Activated CD8-positive, alpha-beta memory T cell treated with anti-CD3 and anti-CD28 coated beads, Interleukin-2, amount 50 U/mL, for 48 hours (primary cell): ENCODE measurements at places on chromosomes 16 and 17.

DNA sequence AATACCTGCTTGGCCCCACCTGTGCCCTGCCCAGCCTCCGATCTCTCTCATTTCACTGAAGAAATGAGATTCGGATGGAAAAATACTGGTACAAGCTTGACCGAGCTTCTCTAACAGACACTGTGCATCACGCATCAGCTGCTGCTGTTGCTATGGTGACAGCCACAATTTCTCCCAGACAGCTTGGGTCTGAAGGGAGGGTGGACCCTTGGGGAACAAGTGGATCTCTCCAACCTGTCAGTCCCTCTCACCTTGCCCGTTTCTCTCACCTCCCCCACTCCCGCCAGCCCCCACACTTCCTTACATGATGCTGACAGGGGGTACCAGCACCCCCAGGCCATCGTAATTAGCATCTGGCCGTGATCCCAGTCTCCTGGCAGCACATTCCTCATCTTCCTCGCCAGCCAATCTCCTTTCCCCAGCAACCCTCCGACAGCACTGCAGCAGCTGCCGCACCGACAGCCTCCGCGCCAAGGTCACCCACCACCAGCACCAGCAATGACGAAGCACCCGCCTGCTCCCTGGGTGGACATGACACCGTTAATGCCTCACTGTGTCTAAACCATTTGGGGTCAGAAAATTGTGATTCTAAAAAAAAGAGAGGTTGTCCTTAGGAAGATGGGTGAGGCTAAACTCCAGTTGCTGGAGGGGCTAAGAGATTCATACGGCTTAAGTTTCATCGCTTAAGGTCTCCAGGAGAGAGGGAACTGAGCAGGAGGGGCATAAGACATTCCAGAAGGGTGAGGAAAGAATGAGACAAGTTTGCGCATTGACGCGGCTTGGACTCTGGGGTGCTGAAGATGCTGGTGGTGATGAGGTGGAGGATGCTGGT lies 58.6 kb upstream of the TNRC6A start:
- no peak for DNase-seq

DNA sequence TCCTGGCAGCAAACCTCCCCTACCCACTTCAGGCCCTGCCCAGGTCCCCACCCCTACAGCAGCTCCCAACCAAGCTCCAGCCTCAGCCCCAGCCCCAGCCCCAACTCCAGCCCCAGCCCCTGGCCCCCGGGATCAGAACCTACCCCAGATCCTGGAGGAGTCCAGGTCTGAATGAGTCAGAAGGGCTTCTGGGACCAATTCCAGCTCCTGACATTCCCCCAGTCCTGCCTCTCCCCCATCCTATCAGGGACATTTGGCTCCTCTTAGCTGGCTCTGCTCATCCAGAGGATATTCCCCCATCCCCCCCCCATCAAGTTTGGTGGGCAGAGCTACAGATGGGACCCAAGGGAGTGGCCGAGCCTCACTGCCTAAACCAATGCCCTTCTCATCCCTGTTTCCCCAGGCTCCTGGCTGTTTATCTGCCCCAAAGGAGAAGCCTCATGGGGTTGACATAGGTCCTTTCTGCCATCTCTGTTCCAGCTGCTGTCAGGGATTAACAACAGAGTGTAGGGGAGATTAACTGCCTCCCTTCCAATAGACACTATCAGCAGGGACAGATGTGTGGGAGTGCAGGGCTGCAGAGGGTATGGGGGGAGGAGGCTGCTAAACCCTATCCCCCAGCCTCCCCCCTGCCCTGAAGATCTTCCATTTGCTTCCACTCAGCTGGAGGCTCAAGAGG lies 16.5 kb downstream of the CNTNAP1 start:
- peak; percentile 34 for DNase-seq

DNA sequence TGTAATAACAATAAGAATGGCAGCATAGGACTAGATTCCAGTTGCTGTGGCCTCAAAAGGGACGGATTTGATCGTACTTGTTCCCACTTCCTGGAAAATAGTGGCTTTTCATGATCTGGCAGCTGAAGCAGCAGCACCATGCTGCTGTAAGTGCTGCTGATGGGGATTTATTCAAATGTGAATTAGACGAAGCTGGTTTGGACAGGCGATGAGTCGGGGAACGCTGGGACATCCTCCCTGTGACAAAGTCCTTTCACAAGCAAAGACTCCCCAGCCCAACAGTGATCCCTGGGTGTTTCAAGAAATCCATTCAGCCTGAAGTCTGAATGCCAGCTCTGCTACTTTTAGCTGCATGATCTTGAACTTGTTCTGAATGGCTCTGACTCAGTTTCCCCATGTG lies 88.6 kb upstream of the XYLT1 start:
- no peak for DNase-seq

- no peak for DNase-seq
These were observed 137.7 kb upstream of the CRHR1 start for GRCh38 chr17:45646288-45646988.

GRCh38 chr16:7382521-7382920 lies 49.9 kb downstream of the RBFOX1 start:
- no peak for DNase-seq

DNA sequence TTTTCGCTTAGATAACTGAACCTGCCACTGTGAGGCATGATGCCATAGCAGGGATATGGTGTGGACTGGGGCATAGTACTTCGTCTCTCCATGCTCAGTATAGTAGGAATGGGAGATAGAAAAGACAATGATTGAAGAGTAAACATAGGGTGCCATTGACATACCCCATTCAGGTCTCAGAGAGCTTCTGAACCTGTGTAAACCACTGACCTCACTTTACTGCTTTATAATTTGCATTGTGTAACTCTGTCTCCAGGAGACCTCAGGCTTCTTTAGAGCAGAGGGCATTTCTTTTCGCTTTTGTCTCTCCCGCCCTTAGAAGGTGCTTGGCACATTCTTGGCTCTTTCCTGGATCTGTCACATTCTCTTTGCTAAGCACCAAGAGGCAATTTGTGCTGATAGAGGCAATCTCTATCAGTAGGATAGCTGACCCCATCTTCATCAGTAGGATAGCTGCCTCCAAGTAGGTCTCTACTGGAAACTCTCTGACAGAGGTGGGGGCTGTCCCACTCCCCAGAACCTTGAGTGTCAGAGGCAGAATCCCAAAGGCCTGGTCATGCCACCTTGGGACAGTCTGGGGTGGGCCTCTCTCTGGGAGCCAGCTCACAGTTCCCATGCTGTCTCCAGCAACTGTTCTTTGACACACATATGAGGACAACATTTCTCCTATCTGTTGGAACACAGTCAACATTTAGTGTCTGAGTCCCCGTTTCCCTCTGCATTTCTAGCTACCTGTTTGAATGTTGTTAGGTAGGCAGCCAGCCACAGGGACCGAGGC lies 181.9 kb downstream of the UTP18 start:
- DNase-seq = no peak

DNA sequence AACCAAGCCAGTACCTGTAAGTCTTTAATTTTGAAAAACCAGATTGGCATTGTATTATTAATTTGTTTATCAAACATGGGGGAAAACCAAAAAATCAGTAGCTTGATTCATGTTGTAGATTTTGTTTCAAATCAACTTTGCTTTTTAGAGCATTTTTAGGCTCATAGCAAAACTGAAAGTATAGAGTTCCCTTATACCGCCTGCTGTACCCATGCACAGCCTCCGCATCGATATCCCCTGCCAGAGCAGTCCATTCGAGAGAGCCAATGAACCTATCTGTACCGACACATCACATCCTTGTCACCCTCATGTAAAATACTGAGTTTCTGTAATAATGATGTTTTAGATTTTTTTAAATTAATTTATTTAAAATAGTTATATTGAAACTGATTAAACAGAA lies 16.2 kb upstream of the MRC2 start:
- no peak for DNase-seq

DNA sequence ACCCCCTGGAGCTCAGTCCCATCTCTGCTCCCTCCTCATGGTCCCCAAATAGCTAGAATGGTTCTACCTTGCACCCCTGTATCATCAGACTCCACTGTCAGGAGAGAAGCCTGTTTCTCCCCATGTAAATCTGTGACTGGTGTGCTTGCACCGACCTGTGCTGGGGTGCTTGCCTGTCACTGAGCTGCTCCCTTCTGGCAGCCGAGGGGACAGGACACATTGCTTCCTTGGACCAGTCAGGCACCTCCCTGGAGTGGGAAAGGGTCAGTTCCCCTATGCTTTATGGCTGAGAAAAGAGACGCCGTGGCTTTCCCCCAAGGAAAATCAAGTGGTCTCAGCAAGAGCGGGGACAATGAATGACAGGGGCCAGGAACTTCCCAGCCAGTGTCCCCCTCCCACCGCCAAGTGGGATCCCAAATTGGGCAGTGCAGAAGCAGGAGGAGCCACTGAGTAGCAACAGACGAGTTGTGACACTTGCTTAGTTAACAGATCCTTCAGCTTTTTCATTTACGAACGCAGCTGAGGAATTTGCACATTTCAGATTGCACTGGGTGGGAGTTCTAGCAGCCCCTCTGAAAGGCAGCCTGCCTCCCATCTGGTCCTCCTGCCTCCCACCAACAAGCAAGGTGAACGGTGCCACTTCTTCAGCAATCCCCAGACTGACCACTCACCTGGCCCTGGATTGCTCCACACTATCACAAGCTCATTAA lies 156.4 kb downstream of the KATNIP start:
- DNase-seq = no peak

DNA sequence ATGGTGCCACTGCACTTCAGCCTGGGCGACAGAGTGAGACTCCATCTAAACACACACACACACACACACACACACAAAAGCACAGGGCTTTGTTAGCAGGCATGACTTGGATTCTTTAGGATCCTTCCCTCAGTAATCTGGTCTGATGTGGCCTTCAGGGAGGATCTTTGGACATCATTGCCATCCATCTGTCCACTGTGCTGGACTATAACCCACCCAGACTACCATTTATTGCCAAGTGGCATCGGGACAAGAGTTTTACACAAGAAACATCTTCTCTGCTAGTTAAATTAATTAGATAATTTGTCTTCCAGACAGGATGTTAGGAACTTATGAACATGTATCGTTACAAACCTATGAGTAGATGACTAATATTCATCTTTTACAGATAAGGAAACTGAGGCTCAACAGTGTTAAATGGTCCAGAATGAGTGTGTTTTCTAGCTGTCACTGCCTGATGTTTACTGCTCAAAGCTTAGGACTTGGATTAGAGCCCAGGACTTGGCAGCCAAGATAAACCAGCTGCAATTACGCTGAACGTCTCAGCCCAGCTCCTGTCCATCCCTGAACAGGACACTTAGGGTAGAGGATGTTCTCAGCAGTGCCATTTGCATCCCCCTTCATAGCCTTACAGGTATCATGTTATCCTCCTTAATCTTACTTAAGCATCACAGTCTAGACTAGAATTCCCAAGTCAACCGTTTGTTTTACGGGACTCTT lies 285.8 kb downstream of the WWOX start:
- DNase-seq = no peak

DNA sequence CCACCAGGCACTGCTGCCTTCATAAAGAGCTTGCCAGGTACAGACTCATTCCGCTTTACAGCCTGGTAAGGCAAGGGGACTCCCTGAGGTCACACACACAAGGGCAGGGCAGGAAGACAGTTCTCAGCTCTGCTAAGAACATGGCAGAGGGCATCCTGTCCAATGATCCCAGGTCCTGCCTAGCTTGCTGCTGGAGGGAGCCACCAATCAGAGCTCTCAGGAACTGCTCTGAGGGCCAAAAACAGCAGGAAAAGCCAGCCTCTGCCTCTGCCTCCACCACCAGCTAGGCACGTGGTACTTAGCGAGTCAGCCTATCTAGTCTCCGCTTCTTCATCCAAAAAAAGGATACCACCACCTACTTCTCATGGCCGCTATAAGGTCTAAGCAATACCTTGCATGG lies 66.1 kb downstream of the GTF3C1 start:
- no peak for DNase-seq

- no peak for DNase-seq
These were observed 27.0 kb upstream of the CAPNS2 start for GRCh38 chr16:55539488-55539887.

- no peak for DNase-seq
These were observed 94.7 kb upstream of the SIAH1 start for GRCh38 chr16:48479955-48480354.

- DNase-seq = no peak
These were observed 69.6 kb downstream of the PLXDC1 start for GRCh38 chr17:39081851-39082250.

GRCh38 chr16:23840310-23840709 lies 4.5 kb downstream of the PRKCB start:
- no peak for DNase-seq

DNA sequence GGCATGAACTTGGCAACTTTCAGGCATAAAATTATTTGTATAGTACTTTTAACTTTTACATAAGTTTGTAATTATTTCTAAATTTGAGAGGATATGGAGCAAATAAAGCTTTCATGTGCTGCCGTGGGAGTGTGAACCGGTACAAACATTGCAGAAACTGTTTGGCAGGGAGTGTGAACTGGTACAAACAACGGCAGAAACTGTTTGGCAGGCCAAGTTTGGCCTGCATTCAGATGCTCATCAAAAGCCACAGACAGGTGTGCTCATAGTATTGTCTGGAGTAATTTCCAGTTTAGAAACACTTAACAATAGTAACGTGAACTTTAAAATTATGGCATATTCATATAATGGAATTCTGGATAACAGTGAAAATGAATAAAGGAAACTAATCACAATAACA lies 73.8 kb upstream of the ATP2A3 start:
- no peak for DNase-seq

- no peak for DNase-seq
These were observed 12.0 kb upstream of the TNRC6A start for GRCh38 chr16:24717411-24717810.

DNA sequence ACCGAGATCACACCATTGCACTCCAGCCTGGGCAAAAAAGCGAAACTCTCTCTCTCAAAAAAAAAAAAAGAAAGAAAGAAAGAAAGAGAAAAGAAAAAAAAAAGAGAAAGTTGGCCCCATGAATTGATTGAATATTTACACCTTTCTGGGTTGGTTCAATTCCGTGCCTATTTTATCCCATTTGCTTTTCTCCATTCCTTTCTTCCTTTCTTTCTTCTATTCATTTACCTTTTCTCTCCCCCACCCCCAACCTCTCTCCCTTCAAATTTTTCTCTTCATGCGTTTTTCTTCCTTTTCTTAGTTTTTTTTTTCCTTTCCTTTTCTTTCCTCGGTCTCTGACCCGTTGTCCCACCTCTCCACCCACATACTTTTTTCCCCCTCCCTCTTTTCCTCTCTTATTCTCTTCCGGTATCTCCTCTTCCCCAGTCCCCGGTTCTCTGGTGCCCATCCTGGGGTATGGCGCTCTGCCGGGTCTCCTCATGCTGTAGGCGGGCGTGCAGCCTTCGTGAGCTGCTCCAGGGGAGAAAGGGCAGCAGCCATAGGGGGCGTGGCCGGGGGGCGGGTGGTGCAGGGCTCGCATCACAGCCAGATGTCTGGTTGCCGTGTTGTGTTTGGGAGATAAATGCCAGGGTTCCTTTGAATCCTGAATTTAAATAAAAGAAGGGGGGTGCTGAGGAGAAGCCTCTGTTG lies 5.3 kb upstream of the COL1A1 start:
- DNase-seq = no peak

DNA sequence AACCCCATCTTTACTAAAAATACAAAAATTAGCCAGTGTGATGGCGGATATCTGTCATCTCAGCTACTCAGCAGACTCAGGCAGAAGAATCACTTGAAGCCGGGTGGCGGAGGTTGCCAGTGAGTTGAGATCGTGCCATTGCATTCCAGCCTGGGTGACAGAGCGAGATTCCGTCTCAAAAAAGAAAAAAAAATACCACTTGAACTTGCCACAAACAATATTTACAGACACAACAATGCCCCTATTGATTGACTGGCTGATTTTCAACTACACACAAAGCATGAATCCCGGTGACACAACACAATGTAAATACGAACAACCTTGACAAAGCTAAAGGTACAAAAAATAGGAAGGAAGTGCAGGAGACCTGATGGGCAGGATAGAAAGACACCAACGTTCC lies 49.3 kb downstream of the NXN start:
- DNase-seq = no peak
